ENCODE measurements at places on chromosomes 7 and 10.

DNA sequence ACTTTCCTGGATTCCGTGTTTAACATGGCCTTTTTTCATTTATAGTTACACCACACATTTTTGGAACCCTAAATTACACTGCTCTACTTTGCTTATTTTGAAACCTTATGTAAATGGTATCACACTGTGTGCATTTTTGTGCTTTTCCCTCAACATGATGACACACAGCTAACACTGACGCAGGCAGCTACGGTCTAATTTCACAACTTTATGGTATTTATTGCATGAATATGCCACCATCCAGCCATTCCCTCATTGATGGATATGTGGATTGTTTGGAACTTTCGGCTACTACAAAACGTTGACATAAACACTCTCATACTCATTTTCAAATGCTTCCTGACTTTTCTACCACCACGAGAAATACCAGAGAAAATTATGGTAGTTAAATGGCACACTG lies 6.9 kb downstream of the PAPOLB start:
- DNase-seq = peak; percentile 34

DNA sequence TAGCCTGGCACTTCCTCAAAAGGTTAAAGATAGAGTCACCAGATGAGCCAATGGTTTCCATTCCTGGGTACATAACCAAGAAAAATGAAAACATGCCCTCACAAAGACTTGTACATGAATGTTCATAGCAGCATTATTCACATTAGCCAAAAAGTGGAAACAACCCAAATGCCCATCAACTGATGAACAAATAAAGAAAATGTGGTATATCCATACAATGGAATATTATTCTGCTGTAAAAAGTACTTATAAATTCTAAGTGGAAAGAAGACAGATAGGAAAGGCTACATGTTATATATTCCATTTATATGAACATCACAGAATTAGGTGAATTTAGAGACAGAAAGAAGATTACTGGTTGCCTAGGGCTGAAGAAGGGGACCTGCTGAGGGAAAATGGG lies 10.7 kb upstream of the SLC16A9 start:
- DNase-seq = no peak

- no peak for DNase-seq
These were observed 23.7 kb upstream of the WNT16 start for GRCh38 chr7:121305109-121305508.

DNA sequence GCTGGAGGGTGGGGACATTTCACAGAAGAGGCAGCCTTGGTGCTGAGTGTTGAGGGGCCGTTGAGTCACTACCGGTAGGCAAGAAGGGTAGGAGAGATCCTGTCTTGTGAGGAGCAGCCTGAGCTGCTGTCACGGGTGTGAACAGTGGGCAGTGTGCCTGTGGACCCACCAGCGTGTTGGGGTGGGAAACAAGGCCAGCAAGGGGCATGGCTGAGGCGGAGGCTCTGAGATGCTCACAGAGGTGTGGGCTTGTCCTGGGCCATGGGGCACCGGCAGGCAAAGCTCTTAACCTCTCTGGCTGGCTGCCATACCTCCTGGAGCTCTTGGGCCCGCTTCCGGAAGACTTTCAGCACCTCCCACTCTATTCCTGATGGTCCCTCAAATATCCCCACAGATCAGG lies 33.6 kb upstream of the SMARCD3 start:
- no peak for DNase-seq

- no peak for DNase-seq
These were observed 34.2 kb downstream of the FIGNL1 start for GRCh38 chr7:50415844-50416364.

DNA sequence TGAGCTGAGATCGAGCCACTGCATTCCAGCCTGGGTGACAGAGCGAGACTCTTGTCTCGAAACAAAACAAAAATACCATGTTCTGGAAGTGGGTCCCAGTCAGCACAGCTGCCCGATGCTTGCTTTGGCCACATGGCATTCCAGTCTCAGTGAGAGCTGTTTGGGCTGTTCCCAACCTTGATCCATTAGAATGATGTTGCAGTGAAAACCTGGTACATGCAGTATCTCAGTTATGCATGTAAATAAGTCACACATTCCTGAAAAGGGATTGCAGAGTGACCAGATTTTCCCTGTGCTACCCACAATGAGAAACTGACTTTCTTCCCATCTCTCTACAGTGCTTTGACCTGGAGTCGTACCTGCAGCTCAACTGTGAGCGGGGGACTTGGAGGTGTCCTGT lies 15.4 kb downstream of the ZMIZ2 start:
- DNase-seq = no peak

DNA sequence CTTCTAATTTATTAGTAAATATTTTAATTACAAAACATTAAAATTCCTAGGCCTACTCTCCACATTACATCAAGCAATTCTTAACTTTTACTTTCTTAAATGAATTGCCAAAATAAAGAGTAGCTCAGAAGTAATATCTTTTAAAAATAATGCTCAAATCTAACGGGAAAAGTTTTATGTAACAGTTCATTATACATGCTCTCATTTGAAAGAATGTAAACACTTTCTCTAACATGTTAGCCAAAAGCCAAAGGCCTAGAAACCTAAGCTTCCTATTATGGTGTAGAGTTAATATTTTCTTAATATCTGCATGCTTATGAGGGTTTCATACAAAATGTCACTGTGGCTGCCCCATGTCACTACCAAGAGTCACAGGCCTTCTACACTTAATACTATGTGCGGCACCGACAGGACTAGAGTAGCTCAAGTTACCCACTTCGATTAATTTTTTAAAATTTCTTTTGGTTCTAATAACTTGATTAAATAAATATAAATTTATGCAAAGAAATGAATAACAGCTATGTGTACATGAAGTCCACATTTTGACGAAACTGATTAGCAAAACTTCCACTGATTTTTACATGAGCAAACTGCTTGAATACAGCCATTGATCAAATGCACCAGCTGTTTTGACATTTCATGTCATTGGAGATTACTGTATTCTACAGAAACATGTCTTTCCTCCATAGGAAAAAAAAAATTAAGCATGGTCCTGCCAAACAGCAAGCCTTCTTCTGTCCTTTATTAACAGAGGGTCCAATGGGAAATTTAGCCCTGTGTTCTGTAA lies 3.5 kb downstream of the COBL start:
- DNase-seq = peak; percentile 35

DNA sequence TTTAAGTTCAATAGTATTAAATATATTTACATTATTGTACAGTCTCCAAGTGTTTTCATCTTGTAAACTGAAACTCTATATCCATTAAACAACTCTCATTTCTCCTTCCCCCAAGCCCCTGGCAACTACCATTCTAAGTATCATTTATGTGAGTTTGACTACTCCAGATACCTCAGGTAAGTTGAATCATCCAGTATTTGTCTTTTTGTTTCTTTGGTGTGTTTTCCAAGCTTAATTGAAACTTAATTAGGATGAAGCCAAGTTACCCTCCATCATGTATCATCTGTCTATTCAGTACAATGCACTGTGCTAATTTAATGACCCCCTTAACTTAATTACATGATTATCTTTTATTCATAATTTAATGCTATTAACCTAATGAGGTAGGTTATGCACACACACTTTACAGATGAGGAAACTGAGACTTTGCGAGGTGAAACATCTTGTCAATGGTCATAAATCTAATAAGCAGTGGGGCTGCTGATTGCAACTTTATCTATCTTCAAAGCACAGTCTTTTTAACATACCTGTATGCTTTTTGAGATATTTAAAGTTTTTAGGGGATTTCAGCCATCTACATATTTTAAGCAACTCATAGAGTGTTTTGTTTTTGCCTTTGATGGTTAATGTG lies 663 bp downstream of the MACC1 start:
- DNase-seq = no peak

GRCh38 chr7:80611779-80612178 lies 26.7 kb upstream of the CD36 start:
- peak; percentile 89 for DNase-seq

- DNase-seq = no peak
These were observed 128.7 kb downstream of the TSPAN12 start for GRCh38 chr7:120729245-120729644.

GRCh38 chr10:51425431-51425830 lies 274.0 kb downstream of the CSTF2T start:
- DNase-seq = peak; percentile 88

GRCh38 chr7:13979671-13980435 lies 9.6 kb downstream of the ETV1 start:
- DNase-seq = no peak

DNA sequence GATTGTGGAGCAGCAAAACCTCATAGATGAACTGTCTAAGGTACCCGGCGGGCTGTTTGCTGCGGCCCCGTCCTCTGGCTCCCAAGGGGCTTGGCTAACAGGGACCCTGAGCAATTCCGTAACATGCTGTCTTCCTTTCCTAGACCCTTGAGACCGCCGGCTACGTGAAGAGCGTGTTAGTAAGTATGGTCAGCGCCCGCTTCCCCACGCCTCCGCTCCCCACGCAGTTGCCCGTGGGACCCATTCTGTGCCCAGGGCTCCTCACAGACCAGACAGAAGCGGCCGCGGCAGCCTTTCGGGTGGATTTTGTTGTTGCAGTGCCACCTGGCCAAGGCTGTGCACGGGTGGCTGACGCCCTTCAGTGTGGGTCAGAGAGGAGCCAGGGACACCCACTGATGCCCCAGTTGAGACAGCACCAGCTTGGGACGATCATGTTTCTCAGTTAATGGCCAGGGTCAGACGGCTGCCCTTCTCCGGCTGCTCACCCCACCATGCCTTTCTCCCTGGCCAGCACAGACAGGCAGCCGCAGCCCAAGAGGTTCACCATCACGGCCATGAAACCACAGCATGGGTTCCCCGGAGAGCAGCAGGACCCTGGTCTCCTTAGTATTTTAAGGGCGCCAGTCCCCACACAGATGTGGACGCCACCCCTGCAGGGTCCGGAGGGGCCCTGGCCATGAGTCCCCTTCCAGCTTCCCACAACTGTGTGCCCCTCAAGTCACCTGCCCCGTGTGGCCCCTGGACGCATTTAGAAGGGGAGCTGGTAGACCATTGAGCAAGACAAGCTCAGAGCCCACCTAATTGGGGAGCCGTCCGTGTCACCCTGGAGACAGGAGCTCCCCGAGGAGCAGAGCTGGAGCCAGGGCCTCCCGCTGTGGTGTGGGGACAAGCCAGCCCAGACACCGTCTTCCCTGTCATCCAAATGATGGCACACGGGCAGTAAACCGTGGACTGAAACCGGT lies 49.4 kb upstream of the DPYSL4 start:
- no peak for DNase-seq

GRCh38 chr10:112899391-112900065 lies 50.5 kb upstream of the TCF7L2 start:
- no peak for DNase-seq

- DNase-seq = no peak
These were observed 21.2 kb upstream of the SLC35G1 start for GRCh38 chr10:93872375-93873158.

GRCh38 chr7:41425926-41426325 lies 277.0 kb downstream of the INHBA start:
- DNase-seq = no peak

DNA sequence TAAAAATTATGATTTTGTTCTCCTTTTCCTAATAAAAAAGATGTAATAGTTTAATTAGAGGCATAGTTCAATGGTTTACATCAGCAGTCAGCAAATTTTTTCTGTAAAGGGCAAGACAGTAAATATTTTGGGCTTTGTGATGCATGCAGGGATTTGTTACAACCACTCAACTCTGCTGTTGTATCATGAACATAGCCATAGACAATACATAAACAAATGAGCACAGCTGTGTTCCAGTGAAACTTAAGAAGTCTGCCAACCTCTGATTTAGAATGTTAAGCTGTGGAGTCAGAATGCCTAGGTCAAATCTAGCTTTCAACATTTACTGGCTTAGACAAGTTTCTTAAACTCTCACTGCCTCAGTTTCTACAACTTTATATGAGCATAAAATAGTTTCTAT lies 31.6 kb downstream of the ASZ1 start:
- DNase-seq = peak; percentile 36

GRCh38 chr7:351256-351655 lies 61.3 kb downstream of the FOXL3 start:
- DNase-seq = no peak

DNA sequence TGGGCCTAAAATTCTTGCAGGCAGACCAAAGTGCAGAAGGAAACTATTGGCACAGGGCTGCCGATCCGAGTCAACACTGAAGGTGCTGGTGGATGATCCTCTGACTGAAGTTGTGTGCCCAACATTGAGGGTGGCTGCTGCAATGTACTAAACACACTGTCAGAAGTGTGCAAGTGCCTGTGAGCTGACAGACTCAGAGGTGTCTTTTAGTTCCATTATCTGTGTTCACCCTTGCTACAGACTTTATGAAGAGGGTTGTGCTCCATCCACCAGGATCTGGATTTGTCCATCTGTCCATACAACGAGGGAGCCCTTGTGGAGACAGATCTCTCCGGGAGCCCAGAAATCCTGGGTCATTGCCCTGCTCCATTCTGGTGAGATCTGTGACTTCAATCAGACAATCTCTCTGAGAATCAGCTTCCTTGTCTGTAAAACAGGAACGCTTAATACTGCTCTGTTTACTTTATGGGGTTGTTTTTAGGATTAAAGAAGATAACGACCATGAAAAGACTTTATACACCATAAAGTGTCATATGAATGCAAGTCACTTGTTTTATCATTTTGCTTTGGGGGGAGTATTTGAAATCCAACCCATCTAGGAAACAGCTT lies 9.5 kb upstream of the TRPV6 start:
- DNase-seq = no peak

DNA sequence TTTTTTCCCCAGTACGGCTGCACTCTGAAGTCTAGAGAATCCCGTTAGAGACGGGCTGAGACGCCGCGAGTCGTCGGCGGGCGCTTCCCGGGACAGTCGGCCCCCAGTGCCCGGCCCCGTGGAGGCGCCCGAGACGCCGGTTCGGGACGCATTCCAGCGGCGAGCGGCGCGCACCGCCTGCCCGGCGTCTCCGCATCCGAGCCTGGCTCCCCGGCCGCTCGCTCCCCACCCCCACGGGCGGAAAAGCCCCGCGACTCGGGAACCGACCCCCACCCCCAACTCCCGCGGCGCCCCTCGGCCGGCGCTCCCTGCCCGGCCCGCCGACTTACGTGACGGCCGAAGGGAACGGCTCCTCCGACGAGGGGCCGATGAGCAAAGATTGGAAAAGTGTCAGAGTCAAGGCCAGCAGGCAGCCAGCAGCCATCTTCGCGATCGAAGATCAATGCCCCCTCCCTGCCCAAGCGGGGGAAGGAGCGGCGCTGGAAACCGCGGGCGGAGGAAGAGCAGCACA lies 486 bp downstream of the CACNA2D1 start:
- peak; percentile 66 for DNase-seq
